Stimulated activated CD8-positive, alpha-beta memory T cell treated with anti-CD3 and anti-CD28 coated beads, Interleukin-15, amount 100 ng/mL, for 48 hours (primary cell): ENCODE measurements at places on chromosomes 1 and 21.

GRCh38 chr1:93324486-93325464 lies 20.9 kb upstream of the DR1 start:
- no peak for DNase-seq

DNA sequence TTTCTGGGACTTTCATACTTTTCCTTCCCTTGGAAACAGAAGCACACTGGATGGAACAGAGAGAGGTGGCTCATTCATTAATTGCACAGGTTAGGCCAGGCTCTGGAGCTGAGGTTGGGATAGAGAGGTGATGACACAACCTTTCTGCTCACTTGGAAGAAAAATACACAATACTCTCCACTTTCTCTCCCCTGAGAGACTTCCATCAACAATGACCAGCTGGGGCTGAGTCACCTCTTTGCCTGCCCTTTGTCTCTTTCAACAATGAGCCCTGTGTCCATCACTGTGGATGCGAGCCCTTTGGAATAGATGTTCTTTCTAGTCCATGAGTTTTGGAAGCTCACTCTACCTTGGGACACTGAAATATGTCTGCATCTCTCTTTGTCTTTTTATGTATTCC lies 43.1 kb downstream of the ATP2B4 start:
- DNase-seq = no peak

DNA sequence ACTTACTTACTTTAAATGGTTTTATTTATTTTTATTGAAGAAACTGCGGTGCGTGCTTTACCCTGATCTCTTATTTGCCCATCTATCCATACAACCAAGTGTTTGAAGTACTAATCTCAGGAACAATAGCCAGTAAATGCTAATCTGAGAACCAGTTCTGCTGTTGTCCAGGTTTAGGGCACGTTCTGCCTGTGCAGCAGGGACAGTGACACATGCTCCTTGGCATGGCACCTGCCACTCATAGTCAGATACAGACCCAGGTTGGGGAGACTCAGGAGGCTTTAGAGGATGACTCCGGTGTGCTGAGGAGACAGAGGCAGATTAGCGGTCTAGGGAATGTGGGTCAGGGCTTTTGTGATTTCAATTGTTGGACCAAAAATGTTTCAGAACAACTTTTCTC lies 83.6 kb downstream of the NRIP1 start:
- no peak for DNase-seq

DNA sequence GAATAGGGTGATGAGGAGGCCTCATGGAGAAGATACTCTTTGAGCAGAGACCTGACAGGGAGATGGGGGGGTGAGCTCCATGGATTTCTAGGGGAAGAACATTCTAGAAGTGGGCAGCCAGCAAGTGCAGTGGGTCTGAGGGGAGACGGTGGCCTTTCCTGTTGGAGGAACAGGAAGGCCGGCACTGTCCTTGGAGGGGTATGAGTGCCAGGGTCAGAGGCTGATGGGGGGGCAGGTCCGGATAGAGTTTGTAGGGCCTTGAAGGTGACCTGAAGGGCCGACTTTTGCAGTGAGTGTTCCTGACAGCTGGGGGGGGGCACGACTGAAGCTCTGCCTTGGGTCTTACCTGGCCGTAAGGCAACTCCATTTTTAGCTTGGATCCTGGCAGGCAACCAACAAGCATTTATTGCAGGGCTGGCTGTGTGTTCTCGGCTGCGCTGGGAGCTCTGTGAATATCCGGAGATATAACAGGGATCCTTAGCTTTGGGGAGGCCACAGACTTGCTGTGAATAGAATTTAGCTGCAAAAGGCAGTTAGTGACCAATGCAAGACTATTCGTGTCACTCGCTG lies 130.6 kb downstream of the MRPS6 start:
- DNase-seq = no peak

GRCh38 chr1:186837806-186838205 lies 9.1 kb downstream of the PLA2G4A start:
- no peak for DNase-seq

DNA sequence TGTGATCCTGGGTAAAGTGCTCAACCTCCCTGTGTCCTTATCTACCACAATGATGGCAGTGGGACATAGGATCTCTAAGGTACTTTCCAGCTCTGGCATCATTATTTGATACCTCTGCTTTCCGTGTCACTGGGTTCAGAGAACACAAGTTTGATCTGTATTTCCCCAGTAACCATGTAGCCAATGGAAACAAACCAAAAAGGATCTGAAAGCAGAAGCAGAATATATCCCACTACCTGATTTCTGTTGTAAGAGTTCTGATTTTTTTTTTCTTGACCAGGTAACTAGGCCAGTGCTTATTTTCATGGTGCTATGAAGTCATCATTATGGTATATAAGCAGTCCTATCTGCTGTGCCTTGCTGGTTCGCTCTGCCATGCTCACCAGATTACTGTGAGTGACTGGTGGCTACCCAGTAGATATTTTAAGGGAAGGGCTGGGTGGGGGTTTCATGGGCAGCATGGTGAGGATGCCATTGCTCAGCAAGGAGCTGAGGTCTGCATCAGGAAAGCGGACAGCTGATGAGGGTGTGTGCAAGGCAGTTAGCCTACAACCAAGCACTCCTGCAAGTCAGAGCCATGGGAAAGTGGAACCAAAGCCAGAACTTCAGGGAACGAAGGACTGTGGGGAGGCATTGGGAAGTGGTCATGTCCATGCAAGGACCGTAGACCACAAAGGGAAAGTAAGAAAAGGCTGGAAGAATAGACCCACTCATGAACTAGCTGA lies 104.9 kb upstream of the EDEM3 start:
- DNase-seq = no peak

DNA sequence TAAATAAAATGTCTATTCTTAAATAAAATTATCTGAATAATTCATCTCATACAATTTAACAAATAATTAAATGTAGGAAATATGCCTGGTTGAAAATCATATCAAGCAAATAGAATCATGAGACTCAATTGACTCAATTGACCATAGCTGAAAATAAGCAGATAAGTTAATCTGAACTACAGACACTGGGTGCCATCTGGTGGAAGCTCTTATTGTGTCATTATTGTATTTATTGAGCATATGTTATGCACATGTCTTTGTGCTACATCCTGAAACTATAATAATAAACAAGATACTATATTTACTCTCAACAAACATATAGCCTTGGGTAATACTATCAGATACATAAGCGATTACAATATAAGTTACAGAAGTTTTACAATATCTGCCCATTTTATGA lies 41.0 kb downstream of the BRINP3 start:
- no peak for DNase-seq

DNA sequence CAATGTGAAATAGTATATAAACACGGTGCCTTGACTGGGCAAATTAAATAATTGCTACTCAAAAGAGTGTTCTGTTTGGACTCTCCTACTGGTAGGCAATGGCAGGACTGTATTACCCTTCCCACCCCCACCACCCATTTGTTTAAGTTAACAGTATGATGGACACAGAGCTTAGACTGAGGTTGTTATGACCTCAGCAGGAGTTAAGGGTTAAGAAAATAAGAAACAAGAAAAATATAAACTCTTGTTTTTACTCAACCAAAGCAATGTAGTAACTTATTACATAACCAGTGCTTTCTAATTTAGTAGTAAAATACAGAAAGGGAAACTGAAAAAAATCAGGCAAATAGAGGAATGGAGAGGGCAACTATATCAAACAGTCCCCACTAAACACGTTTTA lies 19.9 kb upstream of the SERPINC1 start:
- DNase-seq = no peak

DNA sequence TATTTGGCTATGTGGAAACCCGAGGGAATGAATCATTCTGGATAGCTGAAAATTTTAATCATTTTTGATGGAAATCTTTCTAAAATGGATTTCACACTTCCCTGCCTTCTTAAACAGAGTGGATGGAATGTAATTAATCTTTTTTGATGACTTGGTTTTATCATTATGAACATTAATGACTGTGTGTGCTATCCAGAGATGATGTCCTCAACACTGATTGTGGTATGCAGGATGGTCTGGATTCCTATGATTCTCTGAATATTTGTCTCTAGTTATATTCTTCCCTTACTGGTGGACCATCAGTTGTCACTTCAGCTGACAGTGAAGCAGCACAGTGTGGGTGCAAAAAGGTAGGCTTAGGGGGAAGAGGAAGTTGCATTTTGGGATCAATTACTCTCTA lies 513.5 kb downstream of the LMO4 start:
- DNase-seq = no peak

DNA sequence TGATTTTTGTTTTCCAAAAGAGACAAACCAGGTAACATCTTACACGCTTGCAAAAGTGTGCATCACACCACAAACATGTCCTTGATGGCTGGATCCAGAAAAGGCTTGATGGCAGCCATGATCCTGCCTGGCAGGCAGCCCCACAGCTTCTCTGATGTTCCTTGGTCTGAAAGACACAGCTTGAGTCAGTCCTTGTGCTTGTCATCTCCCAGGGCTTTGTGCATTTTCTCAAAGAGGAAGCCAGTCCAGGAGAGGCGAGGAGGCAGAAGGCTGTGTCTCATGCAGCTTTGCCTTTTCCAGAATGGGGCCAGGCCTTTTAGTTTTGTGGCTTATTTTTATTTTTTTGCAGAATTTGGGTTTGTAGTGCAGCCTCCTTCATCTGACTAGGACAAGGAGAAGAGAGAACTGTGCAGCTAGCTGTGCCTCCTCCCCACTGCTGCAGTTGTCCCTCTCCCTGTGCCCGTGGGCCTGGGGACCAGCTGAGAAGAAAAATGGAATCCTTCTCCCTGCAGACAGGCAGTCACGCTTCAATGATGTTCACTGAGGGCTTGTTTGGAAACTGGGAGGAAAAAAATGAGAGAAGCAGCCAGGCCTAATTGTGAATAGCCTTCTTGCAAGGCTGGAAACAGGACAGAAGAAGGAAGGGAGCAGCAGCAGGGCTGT lies 7.4 kb downstream of the FNDC5 start:
- DNase-seq = no peak

- no peak for DNase-seq
Measured at GRCh38 chr1:234841710-234842231, 231.8 kb upstream of the IRF2BP2 start.

DNA sequence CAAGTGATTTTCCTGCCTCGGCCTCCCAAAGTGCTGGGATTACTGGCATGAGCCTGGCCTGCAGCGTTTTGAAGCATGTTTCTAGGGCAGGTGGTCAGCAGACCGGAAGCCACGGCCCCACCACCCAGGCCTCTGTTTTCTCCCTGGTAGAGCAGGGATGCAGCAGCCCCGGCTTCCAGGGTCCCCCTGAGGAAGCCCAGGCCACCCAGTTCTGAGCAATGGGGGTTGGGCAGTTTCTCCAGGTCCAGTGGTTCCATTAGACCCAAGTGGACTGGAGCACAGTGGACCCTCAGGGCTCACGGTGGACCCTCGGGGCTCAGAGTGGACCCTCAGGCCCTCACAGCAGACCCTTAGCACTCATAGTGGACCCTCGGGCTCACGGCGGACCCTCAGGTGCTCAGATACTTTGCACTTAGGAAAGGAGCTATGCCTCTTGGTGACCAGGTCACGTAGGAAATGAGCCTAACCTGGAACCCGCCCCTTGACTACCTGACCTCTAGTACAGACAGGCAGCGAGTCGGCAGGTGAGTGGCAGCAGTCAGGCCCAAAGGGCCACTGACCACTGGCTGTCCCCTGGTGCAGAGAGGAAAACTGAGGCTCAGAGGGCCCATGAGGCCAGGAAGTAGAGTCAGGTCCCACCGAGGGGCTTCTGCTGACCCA lies 4.6 kb upstream of the FNDC10 start:
- DNase-seq = no peak

DNA sequence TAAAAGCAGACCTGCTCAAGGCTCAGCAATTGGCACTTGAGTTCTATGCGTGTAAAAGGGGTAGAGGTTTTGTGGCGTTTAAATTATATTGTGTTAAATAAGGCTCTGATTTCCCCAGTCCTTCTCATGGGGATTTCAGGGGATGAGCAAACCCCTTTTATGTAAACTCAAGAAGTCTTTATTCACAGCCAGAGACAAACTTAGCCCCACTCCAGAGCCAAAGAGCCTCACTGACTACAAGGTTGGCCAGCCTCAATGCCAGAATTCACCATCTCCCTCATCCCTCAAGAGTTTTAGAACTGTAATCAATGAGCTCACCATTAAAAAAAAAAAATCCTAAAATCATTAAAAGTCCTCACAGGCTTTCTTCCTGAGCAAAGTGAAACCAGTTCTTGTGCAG lies 107.8 kb downstream of the SLC30A10 start:
- no peak for DNase-seq

GRCh38 chr1:15727866-15728534 lies 8.1 kb upstream of the SLC25A34 start:
- DNase-seq = no peak

GRCh38 chr1:65065524-65066418 lies 82.2 kb upstream of the AK4 start:
- DNase-seq = no peak

DNA sequence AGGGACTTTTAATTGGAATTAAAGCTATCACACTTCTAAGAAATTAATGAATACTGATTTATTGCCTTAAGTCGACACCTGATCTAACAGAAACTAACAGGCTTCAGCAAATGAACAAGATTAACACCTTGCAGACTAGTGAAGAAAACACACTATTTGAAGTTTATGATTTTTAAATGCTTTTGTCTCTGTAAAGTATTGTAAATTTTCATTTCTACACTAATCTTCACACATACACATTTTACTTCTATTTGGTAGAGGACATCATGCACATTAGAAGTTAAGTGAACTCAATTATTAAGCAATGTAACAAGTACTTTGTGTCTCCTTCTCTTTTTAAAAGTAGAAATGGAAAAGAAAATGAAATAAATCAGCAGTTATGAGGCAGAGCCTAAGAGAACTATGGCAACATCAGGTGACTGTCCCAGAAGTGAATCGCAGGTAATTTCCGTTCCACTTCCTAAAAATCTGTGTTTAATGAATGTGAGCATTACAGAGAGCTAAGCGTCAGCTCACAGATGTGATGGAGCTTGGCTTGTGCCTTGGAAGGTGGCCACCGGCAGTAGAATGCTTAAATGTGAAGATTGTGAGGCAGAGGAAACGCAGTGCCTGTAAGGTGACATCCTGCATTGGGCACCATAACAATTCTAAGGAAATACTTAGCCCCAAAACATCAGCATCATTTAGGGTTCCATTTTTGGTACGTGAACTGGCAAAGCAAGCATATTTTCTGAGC lies 1.2 kb downstream of the PRMT2 start:
- DNase-seq = no peak

DNA sequence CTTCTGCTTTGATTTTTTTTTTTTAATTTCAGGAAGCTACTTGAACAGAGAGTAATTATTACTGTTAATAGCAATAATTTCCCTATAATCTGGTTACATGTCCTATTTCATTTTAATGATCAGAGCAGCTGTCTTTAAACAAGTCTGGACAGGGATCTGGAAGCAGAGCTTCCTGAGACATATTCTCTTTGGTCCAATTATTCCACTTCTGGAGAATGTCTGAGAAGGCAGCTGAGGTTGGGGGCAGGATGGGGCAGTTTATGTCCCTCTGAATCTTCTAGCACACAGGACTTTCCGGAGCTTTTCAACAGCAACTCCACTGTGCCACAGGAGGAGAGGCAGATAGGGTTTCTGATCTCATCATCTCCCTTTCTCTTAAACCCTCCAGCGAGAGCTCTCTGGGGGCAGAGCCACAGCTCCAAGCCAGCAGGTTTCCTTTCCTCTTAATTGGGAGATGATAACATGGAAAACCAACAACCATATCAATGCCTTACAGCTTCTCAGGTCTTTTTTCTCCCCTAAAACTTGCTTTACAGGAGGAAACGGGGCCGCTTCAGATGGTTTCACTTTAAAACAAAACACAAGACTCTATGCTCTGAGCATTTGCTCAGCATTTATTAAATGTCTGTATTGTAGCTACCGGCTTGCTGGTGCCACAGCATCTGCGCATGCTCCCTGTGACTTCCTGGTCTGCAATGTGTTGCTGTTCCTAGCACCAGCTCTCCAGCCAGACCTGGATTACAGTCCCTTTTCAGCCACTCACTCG lies 425.7 kb upstream of the USP24 start:
- DNase-seq = no peak
